ENCODE measurements at places on chromosomes 4 and X.

DNA sequence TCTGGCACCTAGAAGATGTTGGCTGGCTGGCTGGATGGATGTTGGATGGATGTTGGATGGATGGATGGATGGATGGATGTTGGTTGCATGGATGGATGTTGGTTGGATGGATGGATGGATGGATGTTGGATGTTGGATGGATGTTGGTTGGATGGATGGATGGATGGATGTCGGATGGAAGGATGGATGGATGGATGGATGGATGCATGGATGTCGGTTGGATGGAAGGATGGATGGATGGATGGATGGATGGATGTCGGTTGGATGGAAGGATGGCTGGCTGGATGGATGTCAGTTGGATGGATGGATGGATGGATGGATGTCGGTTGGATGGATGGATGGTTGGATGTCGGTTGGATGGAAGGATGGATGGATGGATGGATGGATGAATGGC, 96.7 kb downstream of the PSAPL1 start:
- no peak for DNase-seq

DNA sequence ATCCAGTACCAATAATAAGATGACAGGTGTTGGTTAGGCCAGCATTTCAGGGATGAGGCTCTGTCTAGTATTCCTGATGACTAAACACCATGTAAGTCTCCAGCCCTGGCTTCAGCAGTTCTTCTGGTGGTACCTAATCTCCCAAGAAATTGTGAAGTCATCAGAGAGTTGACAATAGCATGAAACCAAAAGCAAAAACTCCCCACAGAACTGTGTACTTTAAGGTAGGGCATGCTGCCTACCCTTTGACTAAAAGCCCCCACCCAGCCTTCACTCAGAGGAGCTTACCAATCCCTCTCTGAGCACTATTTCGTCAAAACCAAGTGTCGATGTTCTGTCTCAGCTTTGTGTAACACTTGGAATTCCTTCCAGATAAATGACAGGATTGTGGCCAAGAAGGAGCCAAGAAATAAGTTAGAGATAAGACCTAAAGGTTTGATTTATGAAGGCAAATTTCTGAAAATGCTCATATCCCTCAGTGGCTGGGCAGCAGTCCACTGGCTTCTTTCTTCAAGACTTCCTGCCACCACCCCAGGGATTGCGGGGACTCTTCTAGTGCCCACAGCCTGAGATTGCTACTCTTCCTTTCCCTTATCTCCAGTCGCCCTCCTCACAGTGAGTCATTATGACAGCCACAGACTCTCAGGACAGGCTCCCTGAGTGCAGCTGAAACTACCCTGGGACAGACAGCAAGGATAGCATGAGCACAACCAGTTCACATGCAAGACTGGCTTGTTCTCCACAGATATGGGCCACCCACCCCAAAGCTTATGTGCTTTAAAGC, 67.3 kb upstream of the LHFPL1 start:
- no peak for DNase-seq

DNA sequence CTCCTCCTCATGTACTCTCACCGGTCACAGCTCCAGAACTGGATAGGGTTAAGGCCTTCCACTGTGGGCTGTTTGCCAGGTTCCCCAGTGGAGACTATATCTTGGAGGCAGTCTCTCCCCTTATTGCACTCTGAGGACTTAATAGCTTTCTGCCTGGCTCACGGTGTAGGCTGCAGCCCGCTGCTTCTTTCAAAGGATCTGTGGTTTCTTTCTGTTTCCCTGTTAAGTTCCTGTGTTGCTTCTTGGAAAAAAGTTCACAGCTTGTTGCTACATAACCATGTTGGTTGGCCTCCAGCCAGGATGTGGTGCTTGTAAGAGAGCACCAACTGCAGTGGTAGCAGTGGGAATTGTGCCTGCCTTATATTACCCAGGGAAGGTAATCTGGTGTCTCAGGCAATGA, 24.9 kb upstream of the ZDHHC15 start:
- DNase-seq = no peak

DNA sequence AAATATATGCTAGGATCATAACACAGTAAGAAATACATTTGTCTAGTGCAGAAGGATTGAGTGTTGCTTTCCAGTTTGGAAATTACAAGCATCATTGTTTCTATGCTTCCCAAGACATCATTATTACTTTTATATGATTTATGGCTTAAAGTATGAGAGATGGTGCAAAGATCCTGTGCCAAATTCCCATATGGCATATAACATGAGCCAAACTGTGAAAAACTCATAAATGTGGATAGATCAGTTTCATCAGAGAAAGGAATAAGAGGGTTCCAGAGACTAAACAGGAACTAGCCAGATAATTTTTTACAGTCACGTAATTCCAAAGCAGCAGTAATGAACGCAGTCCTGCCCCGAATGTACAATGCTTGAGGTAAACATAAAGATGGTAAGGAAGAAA, 126.3 kb downstream of the PRDM5 start:
- no peak for DNase-seq

GRCh38 chr4:151296227-151296626, 19.3 kb downstream of the PRSS48 start:
- DNase-seq = no peak

DNA sequence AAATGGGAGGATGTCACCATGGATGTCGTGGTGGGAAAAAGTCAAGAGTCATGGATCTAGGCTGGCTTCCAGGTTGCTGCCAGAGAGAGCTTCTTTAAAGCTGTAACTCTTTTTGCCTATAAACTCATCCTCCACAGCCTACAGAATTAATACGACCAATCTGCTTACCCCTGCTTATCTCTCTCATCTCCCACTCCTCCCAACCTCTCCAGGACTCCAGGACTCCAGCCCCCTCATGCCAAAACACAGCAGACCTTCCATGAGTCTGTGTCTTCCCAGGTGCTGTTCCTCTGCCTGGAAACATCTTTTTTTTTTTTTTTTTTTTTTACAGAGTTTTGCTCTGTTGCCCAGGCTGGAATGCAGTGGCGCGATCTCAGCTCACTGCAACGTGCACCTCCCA, 15.3 kb upstream of the SLC10A4 start:
- no peak for DNase-seq

GRCh38 chr4:80841587-80842281, 188.8 kb upstream of the BMP3 start:
- no peak for DNase-seq

DNA sequence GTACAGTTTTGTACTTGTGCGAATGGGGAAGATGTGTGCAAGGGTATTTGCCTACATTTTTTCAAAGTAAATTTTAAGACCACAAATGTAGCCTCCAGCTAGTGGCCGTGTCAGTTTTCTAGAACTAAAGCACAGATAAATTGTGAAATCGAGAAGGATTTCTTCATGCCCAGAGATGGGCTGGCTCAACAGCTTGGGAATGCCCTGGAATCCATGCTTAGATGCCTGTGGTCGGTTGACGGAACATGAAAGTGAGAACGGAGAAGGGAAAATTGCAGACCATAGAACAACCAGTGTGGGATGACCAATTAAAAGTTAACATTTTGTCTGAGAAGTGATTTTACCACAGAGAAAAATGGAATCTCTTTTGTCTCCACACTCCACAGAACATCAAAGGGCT, 73.2 kb upstream of the VCX2 start:
- DNase-seq = no peak

DNA sequence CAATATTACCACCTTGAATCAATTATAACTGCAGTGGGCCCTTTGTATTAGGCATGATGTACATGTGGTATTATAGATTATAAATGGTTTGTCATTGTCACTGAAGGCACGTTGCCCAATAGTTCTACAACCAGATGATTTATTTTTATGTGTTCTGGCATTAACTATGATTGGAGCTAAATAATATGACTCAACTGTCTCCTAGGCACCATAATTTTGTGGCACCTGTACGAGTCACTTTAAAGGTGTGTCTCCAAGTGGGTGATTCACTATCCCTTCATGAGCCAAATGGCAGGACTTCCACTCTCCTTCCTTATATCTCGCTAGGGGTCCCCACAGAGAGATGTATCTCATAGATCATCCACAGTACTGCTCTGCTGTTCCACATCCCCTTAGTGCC, 6.1 kb upstream of the SMPX start:
- no peak for DNase-seq

DNA sequence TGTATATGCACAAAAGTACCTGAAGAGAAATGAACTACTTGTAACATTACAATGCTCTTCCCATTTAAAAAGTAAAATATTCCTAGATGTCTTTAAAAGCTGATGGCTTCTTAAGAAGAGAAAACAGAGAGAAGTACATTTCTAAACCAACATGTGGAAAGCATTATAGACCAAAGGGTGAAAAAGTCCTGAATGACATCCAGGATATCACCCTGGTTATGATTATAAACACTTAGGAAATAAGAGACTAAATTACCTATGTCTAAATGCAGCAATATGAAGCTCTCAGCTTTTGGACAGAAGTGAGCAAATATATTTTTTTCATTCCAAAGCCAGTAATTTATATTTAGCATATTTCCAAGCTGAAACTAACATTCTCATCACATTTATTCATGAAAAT, 21.7 kb upstream of the EGFL6 start:
- no peak for DNase-seq

DNA sequence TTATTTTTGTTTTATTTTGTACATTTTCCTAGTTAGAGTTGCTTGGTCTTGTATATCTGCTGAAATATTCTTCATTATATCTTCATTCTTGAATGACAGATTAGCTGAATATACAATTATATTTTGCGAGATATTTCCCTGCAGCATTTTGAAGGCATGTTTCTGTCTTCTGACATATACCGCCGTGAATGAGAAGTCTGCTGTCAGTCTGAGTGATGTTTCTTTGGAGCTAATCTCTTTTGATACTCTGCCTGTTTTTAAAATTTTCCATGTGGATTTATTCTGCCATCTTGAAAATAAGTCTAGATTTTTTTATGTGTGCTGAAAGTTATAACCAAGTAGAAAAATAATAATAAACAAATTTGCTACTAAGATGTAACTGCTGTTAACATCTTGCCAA, 148.5 kb downstream of the MAGEC1 start:
- DNase-seq = no peak

Data from CD4-positive, alpha-beta T cell treated with Interleukin-10 for 1 hour (primary cell).